Stimulated activated CD8-positive, alpha-beta memory T cell treated with anti-CD3 and anti-CD28 coated beads, Interleukin-4, amount 100 ng/mL, for 4 hours (primary cell): ENCODE measurements at places on chromosomes 5 and 9.

GRCh38 chr9:129412814-129413536, 207.9 kb downstream of the C9orf50 start:
- DNase-seq: no peak

GRCh38 chr5:45774528-45774927, 78.3 kb upstream of the HCN1 start:
- no peak for DNase-seq

- DNase-seq: no peak
Measured at GRCh38 chr5:8730194-8730593, 815.7 kb downstream of the SEMA5A start.

- no peak for DNase-seq
Measured at GRCh38 chr9:134966270-134966669, 48.6 kb upstream of the FCN1 start.

DNA sequence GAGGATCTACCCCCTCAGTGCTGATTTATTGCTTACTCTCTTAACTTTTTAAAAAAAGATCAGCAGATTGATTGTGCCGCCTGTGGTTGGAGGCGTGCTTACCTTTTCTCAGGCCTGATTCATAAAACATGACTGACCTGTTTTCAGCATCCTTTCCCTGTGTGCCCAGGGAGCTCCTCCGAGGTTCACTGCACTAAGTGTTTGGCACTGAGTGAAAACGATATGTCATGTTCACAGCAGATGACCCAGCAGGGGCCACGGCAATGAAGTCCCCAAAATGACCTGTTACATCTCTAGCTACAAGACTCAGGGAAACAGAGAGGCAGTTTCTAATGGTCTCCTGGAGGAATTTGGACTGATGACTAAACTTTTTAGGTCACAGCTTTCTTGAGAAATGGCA, 69.9 kb downstream of the INSYN2B start:
- no peak for DNase-seq

DNA sequence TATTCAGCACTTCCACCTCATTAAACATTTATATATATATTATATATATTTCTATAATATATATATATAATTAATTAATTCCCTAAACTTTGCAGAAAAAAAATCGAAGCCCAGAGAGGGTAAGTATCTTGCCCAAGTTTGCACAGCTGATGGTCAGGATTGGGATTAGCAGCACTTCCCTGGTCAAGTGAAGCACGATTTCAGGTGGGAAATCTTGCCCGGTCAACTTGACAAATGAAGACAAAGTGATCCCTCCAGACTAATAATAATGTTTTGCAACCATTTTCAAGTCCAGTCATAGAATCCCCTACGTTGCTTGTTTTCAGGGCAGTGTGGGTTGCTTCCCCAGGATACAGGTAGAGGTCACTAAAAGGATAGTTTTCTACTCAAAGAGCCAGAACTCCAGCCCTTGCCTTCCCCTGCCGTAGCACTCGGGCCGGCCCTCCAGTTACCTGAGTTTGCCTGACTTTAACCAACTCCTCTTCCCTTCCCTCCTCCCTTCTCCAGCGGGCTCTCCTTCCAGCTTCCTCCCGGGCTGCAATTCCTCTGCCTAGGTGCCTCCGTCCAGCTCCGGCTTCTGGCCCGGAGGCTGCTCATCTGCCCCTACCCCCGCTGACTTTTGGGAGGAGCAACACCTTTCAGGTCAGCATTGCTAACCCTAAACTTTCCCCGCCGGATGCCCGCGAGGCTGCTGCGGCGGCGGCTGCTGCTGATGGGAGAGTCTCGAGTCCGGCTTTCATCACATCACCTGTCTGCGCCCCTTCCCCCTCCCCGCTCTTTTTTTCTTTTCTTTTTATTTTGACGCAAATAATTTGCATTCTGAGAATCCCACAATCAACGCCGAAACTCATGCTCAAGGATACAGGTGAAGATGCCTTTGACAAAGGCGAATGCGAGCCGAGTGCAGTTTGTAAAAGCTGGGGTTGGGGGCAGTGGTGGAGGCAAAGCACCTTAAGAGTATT, 930 bp downstream of the PRLR start:
- DNase-seq: no peak
